Chondrocyte (in vitro differentiated cells): ENCODE measurements at places on chromosomes 3 and 15.

GRCh38 chr3:37198996-37199395 lies 24.6 kb upstream of the LRRFIP2 start:
- no peak for DNase-seq

GRCh38 chr3:31882431-31882830 lies 98.6 kb downstream of the OSBPL10 start:
- DNase-seq, result no peak

- no peak for DNase-seq
These were observed 12.8 kb downstream of the KBTBD13 start for GRCh38 chr15:65089206-65089824.

- DNase-seq, result no peak
These were observed 138.8 kb upstream of the TLE3 start for GRCh38 chr15:70236341-70237086.

DNA sequence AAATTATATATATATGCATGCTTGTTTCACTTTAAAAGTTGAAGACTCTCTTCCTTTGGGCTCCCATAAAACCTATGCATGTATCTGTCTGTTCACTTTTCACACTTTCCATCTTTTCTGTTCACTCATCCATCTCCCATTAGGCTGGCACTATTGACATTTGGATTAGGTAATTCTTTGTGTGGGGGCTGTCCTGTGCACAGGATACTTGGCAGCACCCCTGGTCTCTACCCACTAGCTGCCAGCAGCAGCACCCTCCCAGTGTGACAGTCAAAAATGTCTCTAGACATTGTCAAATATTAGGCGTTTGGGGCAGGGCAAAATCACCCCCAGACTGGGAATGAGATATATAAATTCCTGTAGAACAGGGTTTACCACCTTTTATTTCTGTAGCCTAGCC lies 72.3 kb upstream of the EIF1B start:
- DNase-seq, result no peak

DNA sequence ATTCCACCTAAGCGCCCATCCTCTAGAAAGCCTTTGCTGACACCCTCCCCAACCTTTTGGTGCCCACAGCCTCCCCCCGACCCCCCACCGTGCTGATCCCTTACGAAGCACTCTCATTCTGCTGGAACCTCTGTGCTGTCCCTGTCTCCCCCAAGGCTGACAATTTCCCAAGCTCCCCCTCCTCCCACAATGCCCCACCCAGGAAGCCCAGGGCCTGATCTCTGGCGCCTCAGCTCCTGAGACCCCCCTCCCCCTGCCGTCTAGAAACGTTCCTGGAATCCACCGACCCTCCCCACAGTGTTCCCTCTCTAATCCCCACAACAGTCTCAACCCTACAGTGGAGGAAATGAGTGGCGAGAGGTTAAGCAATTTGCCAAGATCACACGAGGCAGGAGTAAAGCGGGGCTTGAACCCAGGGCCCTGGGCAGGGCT lies 18.3 kb downstream of the MYL3 start:
- no peak for DNase-seq

DNA sequence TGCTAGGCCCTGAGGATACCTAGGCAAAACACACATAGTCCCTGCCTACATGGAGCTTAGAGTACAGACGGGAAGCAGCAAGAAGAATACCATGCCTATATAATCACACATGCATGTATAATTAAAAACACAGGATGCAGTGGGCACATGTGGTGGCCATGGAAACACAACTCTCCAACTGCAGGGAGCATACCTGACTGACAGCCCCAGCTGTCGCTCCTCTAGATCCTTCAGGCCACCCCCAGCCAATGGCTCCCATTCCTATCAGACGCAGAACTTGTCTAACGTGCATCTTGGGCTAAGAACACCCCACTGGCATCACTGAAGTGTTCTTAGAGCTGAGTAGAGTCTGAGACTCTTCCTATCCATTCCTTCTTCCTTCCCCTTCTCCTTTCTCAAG lies 125.5 kb upstream of the FRMD4B start:
- no peak for DNase-seq

GRCh38 chr3:149145974-149146373 lies 16.5 kb downstream of the HPS3 start:
- no peak for DNase-seq

DNA sequence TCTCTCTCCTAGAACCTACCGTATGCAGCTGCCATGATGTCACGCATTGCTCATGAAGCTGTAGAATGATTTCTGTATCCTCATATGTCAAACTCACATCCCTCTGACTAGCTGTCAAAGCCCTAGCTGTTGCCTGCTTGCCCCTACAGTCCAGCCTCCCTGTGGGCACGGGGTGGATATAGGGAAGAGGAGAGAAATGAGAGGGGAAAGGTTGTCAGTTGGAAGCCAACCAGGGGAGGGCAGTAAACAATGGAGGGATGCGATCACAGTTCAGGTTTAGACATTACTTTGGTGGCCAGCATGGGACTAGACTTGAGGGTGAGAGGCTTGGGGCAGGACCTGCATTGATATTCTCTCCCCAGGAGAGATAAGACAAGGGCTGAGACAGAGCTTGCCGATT lies 1.7 kb upstream of the HDGFL3 start:
- DNase-seq, result no peak

DNA sequence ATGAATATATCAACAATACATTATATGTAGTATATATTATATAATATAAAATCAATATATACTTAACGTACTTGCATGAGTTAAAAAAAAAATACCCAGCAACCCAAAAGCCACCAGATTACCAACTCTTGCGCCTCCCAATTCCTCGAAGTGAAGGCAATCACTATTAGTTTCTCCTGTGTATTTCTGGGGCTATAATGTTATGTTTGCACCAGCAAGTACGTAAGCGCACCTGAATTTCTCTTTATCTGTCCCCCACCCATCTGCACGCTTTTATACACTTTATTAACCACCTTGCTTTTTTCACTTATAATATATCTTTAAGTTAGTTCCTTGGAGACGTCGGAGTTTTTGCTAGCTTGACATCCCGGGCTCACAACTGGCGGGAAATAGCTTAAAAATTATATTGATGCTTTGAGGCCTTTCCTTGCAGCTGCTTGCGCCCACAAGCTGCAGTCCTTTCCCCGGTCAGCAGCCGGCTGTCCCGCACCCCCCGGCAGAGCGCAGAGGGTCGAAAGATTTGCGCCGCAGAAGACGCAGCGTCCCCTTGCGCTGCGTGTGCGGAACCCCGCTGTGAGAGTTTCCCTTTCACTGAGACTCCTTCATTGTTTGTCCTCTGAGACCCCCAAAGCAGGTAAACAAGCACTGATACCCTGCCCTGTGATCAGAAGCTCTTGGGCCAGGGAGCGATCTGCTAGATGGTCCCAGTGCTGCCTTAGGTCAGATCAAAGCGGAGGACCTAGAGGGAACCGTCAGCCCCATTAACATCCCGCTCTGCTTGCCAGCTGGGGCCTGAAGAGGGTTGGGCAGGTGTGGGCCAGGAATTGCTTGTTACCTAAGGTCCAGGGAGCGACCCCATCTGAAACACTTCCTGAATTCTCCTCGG lies 8.9 kb upstream of the EOMES start:
- no peak for DNase-seq

GRCh38 chr15:38521316-38521715 lies 43.3 kb downstream of the RASGRP1 start:
- DNase-seq, result no peak

DNA sequence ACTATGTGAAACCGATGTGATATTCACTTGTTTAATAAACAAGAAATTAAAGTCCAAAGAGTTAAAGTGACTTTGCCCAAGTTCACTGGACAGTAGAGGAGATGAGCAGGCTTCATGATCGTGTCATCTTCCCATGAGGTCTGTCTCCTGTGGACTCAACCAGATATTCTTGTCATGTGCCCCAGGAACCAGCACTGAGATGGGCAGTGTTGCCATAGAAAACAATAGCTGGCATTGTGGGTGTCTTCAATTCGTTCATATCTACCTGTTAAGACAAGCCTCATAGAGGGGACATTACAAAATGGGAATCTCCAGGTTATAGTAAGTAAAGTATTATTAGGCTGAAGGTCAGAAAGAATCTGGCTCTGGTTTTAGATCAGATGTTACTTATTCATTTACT lies 184.8 kb upstream of the BCL6 start:
- DNase-seq, result no peak

- DNase-seq, result no peak
These were observed 435 bp downstream of the RAB27A start for GRCh38 chr15:55289011-55289745.

DNA sequence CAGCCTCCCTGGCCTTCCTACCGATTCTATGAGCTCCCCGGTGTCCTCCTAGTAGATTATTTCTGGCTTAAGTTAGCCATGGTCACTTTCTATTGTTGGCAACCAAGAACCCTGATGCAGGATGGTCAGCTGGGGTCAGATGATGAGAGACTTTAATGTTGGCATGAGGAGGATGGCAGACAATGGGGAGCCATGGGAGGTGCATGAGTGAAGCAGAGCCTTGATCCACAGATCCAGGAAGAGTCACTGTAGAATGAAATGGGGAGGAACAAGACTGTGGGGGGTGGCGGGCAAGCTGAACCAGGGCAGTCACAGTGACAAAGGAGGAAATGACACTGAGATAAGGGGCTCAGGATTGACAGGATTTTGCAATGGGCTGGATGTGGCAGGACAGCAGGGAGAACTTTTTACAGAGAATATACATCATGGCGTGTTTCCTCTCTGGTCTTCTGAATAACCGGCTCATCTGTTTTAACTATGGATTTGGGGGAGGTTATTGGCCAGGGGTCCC lies 60.9 kb downstream of the RPLP1 start:
- no peak for DNase-seq

- DNase-seq, result no peak
These were observed 83.3 kb downstream of the FGF7 start for GRCh38 chr15:49506341-49506740.

DNA sequence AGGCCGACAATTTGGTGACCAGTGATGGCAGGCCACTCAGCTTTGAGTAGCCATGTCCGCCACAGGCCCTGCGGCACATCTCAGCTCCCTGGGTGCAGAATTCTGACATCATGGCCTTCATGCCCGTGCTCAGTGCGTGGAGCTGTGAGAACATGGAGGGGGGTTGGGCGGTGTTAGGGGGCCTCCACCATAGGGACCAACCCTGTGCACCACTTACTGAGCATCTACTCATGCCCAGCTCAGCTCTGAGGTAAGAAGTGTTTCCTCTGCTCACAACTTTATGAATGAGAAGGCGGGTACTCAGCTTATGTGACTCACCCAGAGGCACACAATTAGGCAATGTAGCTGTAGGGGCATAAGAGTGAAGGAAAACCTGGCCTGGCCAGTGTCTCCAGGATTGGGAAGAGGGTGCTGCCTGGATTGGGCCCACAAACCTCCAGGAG lies 10.5 kb downstream of the ACOX2 start:
- no peak for DNase-seq

DNA sequence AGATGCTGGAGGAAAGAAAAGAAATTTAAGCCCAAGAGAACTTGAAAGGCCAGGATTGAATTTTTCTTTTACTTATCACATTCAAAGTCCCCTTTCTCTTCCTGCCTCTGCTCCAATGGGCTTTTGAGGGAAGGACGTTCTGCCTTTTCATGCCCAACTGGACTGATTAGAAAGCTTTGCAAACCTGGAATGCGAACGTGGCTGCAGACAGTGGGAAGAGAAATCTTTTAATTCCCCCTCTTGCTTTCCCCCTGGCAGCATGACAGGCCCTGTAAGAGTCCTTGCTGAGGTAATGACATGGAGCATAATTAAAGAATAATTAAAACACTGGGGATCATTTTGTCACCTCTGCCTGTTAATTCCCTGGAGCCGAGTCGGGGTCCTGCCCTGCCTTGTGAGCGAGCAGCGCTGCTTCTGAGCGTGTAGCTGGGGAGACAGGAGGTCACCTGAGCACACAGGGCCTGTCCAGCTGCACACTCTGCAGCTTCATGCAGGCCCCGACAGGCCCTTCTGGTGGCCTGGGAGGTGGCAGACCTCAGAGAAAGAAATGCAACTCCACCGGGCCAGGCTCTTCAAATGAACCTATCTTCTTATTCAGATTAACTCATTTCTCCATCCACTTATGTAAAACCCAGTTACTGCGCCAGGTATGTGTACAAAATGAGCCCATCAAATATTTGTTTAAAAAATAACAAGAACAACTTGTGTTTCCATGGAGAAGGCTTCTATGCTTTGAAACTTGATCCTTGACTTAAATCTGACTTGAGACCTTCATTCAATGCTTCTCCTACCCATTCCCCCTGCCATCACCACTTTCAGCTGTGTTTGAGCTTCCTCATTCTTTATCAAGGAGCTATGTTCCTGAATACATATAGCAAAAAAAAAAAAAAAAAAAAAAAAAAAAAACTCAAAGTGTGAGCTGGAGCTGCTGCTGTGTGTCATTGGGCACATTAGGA lies 628.2 kb upstream of the CFAP20DC start:
- DNase-seq, result no peak

DNA sequence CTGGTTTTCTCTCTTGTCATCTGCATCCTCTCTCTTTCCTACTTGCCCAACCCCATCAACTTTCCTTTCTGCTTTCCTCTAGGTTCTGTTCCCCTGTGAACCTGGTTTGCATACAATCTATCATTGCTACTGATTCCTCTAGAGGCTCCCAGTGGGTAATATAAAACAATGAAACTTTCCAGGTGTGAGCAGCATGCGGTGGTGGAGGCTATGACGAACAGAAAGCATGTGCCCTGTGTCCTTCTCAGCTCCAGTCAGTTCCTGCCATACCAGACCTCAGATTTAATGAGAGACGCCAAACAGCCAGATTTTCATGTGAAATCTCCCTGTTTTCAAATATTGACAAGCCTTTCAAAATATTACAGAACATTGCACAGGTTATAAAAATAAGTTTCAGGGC lies 3.5 kb upstream of the ACAP2 start:
- DNase-seq, result no peak

- no peak for DNase-seq
These were observed 215.1 kb downstream of the ITPR1 start for GRCh38 chr3:4708230-4708629.

GRCh38 chr3:146577662-146578061 lies 27.5 kb downstream of the PLSCR5 start:
- no peak for DNase-seq

DNA sequence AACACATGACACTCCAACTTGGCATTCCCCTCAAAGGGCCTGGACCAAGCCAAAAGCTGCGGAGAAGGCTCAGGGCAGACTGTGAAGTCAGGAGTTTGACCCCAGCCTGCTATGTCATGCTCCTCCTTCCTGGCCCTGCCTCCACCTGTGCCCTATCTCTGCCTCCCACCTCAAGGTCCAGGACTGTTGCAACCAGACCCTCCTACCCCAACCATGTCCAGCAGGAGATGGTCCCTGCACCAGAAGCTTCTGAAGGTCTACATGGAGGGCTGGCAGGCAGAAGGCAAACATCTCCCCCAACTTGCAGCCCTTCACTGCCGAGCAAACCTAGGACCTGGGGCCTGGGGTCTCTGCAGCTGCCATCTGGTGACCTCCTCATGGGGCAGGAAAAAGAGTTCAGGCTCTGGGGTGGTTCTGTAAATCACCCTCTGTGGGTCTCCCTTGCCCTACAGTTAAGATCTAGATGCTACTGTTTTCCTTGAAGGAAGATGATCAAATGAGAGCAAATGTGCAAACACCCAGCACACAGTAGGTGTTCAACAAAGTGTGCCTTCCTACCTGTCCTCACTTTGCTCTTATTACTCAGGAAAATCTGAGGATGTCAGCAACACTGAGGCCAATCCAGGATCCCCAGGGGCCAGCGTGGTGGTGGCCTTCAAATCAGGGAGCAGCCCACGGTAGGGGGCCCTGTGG lies 11.5 kb upstream of the CSK start:
- DNase-seq, result no peak
